Activated T-helper 9 cell treated with anti-CD3 and anti-CD28 coated beads, Interleukin-2, amount 50 U/mL, for 16 hours (primary cell): ENCODE measurements at places on chromosomes 6 and 20.

DNA sequence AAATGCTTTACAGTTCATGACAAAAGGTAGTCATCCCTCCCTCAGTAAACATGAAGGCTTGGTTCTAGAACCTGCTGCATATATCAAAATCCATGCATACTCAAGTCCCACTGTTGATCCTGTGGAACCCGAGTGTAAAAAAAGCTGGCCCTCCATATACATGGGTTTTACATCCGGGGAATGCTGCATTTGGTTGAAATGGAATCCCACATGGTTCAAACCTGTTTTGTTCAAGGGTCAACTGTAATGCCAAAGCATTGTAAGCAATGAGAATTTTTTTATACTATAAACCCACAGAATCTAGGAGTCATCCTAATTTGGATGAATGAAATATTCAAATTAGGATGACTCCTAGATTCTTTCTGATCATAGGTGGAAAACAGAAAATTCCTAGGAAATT lies 5.9 kb upstream of the HDAC2 start:
- DNase-seq = no peak

DNA sequence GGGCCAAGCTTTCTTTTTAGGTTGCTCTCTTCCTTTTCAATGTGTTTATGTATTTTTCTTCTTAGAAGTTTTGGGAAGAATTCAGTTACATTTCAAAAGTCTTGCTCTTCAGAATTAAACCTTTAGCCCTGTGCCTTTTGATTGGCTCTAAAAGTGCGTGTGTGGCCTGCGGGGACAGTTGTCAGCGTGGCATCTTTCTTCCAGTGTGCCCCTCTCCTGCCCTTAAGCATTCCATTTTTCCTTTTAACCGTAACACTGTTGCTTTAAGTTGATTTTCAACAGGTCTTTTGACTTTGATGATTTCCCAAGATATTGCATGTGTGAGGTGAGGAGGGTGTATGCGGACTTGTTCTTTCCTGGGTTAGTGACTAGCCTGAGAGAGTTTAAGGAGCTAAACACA lies 999.1 kb upstream of the FLRT3 start:
- DNase-seq = no peak

- DNase-seq = no peak
These were observed 71.1 kb downstream of the HDDC2 start for GRCh38 chr6:125230674-125231073.

DNA sequence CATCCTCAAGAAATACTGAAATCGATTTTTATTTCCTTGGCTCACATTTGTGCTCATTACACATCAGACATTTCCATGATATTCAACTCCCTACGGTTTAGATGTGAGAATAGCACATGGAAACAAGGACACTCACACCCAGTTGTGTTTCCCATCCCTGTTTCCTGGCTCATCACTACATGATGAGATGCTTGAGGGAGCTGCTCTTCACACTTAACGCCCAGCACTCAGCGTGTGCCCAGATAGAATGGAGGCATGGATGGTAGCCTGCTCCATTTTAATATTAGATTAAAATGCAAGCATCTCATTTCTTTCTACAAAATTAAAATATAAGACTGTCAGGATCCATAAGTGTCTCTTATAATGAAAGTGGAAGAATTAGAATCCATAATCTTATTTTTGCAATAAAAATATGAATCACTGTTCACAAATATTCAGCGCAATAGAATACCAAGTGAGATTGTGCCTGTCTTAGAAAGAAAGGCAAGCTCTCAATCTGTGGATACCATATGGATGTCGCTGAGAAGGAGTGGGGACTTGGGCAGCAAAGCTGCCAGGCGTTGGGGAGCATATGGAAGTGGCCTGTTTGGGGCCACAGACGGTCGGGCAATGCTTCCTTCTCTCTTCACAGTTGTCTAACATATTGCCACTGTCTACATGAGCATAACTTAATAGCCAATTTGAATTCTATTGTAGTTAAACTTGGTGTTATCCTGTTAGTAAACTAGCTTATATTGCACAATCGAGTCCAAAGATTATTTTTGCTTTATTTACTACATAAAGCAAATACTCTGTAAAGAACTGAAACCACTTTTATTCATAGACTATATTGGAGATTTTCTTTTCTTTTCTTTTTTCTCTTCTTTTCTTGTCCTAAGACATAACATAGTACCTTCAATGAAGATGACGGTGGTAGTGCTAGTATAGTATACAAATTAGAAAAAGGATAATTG lies 206.8 kb upstream of the QKI start:
- DNase-seq = no peak

- no peak for DNase-seq
These were observed 7.2 kb downstream of the FUCA2 start for GRCh38 chr6:143504369-143504768.

DNA sequence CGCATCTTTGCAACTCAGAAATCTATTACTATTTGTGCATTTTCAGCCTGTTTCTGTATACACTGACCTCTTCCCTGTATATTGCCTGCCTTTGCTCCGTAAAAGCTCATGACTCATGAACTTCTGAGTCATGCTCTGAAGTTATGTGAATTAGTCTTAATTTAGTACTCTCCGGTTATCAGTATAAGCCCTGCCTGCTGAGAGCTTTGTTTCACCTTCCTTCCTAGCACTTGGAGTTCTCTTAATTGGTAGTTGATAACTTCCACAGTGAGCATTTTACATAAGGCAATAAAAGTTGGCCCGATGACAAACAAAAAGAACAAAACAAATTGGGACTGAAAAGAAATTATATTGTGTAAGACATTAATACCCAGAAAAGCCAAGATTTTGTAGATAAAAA lies 231.4 kb downstream of the GJA1 start:
- no peak for DNase-seq

GRCh38 chr6:42610416-42610815 lies 46.6 kb downstream of the UBR2 start:
- DNase-seq = no peak

GRCh38 chr20:33438481-33438880 lies 5.1 kb downstream of the SNTA1 start:
- DNase-seq = no peak

DNA sequence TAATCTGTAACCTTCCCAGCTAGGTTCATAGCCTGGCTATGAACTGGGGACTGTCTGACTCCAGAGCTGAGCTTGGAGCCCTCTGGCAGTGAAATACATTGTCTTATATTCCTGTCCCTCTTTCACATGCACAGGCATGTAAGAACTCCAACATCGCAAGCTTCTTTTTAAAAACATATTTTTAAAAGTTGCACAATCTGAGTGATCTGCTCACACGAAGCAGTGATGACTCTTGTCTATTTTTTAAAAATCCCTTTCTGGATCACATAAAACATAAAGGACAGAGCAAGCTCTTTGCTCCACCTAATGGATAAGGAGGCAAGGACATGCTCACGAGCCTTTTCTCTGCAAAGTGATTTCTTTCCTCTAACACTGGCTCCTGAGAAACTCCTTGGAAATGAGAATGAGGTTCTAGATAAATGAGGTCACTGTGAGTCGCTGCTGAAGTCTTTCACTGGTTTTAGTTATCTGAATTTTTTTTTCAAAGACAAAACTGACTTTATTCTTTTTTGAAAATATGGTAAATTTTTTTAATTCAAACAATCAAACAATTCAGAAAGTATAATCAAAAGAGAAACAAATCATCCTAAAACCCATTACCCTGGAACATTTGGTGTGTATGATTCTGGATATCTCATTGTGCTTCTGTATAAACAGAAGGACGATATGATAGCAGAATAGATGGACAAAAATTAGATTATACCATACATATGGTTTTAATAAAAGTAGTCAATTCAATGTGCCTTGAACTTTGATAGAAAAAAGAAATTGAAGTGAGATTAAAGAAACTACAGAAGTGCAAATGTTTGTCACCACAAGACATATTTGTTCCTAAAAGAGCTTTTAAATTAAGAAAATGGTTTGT lies 30.8 kb downstream of the IL20RA start:
- DNase-seq = no peak

- DNase-seq = no peak
These were observed 2.7 kb downstream of the CEBPB start for GRCh38 chr20:50193199-50193835.

GRCh38 chr6:82906951-82907350 lies 158.7 kb downstream of the UBE3D start:
- no peak for DNase-seq

DNA sequence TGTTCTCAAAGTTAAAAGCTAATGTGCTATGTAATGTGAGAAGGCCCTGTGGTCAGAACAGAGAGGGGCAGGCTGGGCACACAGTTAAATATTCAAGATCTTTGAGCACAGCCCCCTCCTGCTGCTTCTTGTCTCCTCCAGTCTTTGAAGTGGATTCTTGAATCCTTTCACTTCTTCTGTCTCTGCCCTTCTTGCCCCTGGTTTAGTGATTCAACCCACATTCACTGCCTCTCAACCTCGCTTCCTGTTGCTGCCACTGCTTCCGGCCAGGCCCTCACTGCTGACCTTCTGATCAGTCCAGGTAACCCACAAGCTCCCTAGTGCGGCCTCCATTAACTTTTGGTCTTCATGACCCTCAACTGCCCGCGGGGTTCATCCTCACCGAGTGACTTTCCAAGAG lies 417.3 kb upstream of the NOX3 start:
- no peak for DNase-seq

DNA sequence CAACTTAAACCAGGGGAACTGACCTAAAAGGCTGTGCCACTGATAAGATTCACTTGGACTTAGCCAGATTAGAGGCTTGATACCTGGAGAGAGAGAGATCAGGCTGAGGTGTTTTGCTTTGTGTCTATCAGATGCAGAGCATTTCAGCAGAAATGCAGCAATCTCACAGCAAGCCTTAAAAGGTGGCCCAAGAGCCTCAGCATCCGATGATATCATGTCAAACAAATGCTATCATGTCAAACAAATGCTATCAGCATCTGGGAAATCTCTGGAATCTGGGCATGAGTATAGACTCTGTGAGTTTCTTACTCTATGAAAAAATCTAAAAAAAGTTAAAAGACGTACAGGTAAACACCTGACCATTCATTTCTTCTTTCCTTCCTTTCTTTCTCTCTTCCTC lies 718.9 kb downstream of the EYS start:
- no peak for DNase-seq

DNA sequence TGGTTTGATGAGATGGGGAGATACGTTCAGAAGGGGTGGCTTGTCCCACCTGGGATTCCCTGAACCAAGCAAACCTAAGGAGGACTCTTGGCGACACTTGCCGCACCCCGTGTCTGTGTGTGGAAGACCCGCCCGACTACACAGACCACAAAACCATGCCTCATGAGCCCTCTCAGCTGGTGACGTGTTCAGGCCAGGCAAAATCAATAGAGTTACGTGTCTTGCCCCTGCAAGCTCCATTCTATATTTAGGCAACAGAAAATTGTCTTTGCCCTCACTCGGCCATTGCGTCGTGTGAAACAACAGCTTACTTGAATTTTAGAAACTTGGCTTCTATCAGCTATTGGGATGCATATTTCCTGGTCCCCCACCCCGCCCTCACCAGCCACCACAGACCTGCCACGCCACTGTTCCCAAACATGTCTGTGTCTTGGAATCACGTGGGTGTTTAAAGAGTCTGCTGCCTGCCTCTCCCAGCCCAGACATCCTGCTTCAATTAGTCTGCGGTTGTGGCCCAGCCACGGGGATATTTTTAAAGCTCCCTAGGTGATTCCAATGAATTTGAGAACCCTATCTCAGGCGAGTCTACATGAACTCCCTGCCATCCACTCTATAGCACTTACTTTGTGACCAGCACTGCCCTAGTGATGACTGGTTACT lies 279.2 kb upstream of the EXOC2 start:
- DNase-seq = no peak

DNA sequence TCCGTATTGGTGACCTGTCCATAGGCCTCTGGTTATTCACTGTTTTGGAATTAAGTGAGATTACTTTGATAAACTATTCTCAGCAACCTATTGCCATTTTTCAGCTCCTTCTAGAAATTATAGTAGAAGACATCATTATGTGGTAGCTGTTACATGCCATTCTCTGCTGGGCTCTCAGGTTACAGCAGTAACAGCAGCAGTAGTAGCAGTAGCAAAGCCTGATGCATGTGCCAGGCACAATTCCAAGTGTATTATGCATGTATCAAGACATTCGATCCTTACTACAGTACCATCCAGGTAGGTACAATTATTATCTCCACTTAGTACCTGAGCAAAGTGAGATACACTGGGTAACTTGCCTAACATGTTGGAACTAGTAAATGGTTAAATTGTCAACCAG lies 74.3 kb downstream of the RPS12 start:
- no peak for DNase-seq

DNA sequence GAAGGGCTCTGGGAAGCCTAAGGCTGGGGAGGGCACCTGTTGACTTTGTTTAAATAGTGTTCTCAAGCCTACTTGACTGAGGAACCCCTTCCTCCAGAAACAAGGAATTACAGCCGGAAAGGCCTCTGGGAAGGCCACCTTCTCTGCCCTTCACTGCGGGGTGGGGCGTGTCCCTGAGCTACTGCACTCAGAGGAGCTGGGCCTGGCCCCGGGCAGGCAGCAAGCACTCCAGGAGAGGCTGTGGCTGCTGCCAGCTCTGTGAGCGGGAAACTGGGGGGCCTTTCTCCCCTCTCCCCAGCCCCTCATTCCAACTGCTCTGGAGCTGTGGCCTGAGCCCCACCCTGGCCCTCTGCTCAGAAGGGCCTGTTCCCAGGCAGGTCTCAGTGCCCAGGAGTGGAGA lies 4.0 kb upstream of the OSBPL2 start:
- DNase-seq = no peak

DNA sequence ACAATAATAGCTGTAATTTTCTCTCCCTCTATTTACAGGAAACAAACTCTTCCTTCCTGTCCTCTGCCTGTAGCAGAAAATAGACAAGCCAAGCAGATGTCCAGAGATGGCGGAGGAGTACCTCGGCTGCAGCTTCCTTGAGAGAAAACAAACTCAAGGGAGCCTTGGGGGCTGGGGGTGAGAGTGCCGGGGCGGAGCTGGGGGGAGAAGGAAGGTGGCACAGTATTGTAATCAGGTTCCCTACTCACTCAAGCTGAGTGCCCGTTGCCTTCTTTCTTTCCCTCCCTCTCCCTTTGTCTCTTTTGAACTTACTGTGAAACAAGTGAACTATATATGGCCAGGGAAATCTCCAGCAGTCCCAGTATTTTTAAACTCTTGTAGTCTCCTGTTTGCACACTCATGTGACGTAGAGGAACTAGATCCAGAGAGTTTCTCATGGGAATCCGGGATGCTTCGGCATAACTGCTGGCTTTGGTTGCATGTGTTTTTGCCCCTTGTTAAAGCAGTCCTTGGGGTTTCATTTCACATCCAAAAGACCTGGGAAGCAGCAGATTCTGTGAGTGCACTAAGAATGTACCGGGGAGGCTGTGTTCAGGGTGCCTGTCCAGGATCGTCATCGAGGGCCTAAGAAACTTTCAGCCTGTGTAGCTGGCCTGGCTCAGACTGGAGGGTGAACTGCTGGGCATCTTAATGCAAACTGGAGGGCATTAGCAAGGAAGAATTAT lies 44.6 kb upstream of the HDDC2 start:
- DNase-seq = no peak

GRCh38 chr6:158923805-158924498 lies 76.0 kb downstream of the RSPH3 start:
- no peak for DNase-seq

DNA sequence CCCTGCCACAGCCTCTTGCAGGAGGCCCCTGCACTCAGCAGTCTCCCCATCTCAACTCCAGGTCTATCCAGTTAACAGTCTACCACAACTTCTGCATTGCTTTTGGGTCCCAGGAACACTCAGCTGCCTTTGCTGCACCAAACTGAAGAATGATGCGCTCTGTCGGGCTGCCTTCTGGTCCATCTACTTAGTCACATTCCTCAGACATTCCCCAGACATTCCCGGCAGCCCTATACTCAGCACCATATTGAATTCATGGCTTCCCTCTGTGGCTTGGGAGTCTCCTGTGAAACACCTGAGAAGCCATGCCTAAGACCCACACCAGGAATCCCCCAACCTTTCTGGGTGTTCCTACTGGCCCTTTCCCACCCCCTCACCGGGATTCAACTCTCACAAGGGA lies 99.6 kb upstream of the COL21A1 start:
- no peak for DNase-seq
